Stimulated activated CD8-positive, alpha-beta memory T cell treated with anti-CD3 and anti-CD28 coated beads, Interleukin-15, amount 100 ng/mL, for 1 hour (primary cell): ENCODE measurements at places on chromosomes 3 and 15.

DNA sequence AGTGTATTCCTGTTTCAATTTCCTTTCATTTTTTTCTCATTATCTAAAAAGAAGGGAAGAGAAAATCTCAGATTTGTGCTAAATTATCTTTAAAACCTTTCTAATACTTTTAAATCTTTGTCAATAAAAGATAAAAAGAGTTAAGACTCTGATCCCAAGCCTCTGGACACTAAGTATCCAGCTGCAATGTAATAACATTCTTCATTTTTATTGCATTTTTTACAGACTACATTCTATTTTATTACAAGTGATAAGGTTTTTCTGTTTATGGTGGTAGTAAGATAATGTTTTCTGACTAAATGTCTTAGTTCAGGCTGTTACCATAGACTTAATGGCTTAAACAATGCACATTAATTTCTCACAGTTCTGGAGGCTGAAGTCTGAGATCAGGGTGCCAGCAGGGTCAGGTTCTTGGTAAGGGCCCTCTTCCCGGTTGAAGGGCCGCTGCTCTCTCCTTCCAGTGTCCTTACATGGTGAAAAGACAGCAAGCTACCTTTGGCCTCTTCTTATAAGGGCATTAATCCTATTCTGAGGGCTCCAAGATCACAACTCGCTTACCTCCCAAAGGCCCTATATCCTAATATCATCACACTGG lies 19.7 kb downstream of the KCNAB1 start:
- DNase-seq = no peak

DNA sequence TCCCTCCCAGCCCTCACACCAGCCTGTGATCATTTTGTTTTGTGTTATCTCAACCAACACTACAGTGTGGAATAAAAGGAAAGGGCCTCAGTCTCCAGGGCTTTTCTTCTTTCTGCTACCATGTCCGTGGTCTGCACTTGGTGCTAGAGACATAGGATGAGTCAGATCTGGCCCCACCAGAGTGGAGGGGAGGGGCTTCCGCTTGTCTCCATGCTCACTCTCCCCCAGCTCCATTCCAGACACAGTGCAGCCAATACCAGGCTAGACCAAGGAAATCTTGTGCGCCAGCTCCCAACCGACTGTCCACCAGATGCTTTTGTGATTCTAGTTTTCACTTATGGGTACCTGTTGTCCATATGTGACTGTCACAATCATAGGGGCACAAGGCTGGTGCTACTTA lies 51.9 kb upstream of the TMEM115 start:
- no peak for DNase-seq

GRCh38 chr3:14305324-14305723 lies 97.1 kb upstream of the SLC6A6 start:
- DNase-seq = no peak

DNA sequence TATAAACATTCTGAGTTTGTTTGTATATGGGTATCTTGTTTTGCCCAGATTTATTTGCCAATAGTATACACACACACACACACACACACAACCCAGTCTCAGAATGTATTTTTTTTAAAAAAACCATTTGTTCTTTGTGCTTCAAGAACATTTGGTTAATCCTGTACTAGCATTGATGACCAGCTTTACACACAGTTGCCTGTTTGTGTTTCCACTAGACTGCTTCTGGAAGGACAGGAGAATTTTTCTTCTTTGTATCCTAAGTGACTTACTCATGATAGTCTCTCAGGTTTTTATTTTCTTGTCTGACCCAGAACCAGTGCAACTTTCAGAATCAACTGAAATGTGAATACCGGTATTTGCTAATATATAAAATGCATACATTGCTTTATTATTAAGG lies 40.5 kb downstream of the U2SURP start:
- no peak for DNase-seq

DNA sequence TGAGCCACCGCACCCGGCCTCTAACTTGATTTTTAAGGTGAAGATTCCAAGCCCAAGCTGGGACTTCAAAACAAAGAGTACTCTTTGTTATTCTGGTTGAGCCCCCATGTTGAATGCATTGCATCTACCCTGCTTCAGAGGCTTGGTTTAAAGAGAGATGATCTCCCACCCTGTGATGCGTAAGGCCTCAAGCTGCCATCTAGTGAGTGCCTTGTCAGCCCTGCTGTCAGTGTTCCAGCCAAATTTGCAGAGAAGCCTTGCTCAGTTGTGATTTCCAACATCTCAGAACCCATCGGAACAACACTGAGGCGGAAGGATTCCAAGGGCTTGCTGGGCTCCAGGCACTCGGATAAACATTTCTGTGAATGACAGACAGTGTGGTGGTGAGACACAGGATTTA lies 210.7 kb upstream of the RGMA start:
- no peak for DNase-seq

GRCh38 chr3:22542311-22542710 lies 660.8 kb upstream of the UBE2E2 start:
- no peak for DNase-seq

DNA sequence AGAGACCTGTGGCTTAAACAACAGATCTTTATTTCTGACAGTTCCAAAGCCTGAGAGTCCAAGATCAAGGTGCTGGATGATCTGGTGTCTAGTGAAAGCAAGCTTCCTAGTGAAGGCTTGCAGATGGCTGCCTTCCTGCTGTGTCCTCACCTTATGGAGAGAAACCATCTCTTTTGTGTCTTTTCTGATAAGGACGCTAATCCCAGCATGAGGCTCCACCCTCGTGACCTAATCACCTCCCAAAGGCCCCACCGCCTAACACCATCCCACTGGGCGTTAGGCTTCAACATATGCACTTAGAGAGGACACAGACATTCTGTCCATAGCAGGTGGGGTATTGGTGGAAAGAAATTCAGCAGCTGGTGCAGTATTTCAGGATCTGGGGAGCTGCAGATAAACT lies 19.8 kb upstream of the LYSMD4 start:
- no peak for DNase-seq

DNA sequence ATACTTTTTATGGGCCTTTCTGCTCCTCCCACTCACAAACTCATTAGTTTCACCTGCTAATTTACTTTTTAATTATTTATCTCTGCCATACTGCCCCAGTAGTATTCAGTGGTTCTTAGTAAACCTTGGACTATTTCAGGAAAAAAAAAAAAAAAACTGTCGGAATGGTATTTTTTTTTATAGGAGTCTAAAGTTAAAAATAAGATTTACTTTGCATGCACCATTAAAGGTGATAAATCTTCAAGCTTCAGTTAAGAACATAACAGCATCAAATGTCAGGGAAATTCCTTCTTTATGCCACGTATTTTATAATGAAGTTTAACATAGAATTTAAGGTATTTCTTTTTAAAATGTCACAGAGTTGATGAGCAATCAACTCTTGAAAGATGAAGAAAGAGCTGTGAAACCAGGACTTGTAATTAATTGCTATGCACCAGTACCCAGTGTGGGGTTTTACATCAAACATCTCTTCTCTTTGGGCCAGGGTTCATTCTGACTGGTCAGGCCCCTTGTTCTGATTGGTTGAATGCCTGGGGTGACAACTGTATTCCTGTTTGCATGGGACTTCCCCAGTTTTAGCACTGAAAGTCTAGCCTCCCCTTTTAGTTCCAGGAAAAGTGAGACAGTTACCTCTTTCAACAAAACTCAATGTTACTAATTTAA lies 40.3 kb upstream of the PTPRG start:
- DNase-seq = no peak

DNA sequence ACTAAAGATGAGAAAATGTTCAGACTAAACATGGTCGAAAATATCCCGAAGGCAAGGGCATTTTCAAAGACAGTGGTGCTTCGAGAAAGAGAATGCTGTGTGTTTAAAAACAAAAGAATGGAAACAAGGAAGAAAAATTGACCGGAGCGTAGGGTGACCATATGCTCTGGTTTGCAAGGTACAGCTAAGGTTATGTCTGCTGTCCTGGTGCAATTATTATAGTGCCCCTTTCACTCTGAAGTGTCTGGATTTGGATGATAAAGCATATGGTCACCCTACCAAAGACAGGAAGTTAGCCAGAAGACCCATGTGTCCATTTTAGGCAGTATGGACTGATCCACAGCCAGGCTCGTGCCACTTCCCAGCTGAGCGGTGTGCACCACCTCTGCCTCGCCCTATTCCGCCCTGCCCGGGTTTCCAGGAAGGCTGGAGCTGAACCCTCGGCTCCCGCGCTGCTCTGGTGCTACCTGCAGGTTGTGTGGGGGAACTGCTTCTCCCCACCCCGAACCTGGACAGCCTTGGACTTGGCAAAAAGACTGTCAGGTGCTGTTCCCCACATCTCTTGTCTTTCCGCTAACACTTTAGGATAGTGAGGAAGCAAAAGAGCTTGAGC lies 25.2 kb downstream of the GOLGA6D start:
- DNase-seq = no peak

DNA sequence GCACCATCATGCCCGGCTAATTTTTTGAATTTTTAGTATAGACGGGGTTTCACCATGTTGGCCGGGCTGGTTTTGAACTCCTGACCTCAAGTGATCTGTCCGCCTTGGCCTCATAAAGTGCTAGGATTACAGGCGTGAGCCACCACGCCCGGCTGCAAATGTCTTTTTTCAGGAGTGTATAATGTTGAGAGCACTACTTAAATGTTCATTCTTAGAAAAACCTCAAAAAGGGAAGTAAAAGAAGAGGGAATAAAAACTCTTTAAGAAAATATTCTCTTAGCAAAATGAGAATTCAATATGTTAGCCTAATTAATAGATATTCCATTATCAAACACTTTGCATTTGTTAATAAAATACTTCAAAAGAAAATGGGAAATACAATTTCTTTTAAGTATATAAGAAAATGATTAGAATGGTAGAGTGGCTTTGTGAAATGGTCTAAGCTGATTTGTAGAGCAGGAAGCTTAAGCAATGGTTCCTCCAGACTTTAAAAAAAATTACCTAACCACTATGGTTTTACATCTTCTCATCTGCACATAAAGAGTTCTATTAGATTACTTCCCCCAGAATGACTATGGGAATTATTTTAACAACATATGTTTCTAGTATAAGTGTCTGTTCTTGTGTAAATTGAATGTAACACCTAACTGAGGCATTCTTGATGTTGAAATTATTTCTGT lies 226.7 kb upstream of the ALCAM start:
- DNase-seq = no peak

DNA sequence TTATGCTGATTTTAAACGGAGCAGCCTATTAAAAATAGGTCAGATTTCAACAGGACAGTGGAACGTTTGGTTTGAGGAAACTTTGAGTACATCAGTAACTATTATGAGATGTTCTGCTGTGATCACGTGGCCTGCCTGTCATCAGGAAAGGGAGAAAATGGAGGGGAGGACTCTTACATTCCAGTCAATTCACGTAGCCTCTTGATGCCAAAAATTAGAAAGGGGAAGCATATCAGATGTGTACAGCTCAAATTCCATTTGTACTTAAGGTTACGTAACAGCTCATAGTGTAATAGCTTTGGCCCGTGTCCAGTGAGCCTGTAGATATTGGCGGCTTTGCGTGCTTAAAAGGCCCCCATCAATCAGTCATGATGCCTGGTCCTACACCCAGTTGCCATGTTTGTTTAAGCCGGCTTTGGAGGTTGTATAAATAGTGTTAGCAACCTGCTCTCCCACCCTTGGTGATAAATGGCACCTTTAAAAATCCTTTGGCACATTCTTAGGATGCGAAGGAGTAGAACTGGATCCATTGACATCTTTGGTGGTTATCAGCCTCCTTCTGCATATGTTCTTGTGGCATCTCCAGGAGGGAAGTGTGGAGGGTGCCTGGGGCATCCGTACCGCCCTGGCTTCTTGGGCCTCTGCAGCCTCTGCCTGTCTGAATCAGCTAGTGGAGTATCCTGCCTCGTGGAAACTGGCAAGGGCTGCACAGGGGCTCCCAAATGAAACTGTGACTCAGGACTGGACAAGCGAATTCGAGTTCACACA lies 163.9 kb downstream of the THSD4 start:
- no peak for DNase-seq

- no peak for DNase-seq
Observed at GRCh38 chr3:193387596-193387995, 9.0 kb upstream of the ATP13A5 start.

GRCh38 chr3:112233083-112233482 lies 60.9 kb downstream of the SLC9C1 start:
- no peak for DNase-seq

DNA sequence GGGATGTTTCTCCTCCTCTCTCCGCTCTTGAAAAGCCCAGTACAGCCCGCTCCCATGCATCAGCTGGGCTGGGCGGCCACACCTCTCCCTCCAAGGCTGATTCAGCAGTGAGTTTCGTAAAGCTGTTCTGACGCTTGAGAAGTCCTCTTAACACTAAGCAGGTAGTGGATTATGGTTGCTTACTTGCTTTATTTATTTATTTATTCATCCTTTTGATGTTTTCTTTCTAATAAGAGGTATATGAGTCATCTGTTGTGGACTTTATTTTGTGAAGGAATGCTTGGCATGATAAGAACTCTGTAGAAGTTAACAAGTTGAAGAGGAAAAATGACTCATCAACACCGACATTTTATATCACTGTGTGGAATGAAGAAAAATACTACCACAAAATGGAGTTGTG lies 285.0 kb downstream of the SQOR start:
- DNase-seq = no peak

DNA sequence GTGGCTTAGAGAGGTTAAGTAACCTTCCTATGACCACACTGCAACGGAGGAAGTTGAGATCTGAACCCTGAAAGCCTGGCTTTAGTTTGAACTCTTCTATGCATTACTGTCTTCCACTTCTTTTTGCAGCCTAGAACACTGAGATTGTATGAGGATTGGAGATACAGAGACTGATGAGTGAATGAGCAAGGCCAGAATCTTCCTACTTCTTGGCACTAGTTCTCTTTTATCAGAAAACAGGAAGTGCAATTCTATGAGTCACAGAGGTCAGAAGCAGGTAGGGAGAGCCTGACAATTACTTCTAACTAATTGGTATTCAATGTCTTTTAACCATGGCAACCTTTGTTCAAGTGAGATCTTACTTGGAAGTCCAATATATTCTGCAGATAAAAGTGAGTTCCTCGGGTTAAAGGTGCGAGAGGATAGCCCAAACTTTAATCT lies 219.0 kb downstream of the SHQ1 start:
- no peak for DNase-seq

- no peak for DNase-seq
Observed at GRCh38 chr3:113140876-113141275, 70.5 kb upstream of the BOC start.

GRCh38 chr15:96431786-96432185 lies 101.3 kb downstream of the NR2F2 start:
- no peak for DNase-seq

DNA sequence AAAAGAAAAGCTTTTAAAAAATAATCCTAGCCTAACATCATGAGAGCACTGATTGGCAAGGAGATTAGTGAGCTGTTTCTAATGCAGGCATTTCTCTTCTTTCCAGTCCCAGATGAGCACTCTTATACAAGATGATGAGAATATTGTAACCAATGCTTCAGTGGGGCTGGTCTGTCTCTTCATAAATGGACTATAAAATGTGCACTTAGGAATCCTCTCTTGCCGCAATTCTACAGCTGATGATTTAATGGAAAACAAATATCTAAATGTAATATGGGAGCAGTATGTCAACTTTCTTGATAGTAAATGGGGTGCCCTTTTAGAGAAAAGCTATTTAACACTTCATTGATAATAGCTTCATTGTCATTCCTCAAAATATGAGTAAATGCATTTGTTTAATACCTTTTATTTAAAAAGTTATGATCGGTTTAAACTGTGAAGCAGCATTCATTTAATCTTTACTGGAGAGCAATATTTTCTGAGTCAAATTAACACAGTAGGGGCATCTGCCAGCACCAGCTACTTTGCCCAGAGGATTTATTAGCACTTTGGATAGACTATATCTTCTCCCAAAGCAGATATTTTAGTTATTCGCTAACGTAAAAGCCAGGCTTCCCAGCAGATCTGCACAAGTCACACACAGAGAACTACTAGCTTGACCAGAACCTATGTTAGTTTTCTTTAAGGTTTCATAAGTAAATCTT lies 985.9 kb downstream of the DIPK2A start:
- DNase-seq = no peak

- DNase-seq = no peak
Observed at GRCh38 chr3:138036572-138036971, 26.6 kb downstream of the CLDN18 start.
